ENCODE measurements at places on chromosomes 3 and 15. TPM values are rescaled to one million over a fixed set of nuclear protein-coding genes. Genes with fewer than 3 reads are reported as not detected.

The NANOGP8 gene
- not detected for total RNA-seq

The TIGIT gene
- not detected for total RNA-seq

The BFSP2 gene
- not detected for total RNA-seq

The TCTA gene
- 26.6 TPM for total RNA-seq

The ERICH6 gene
- not detected for total RNA-seq

The ATP8B4 gene
- total RNA-seq, result 1.8 TPM

The ARNT2 gene
- total RNA-seq, result 6.9 TPM

The NUSAP1 gene
- total RNA-seq, result 5.3 TPM

The ARRDC4 gene
- total RNA-seq, result 9.8 TPM

The ARPIN gene
- 7.1 TPM for total RNA-seq

The LINGO1 gene
- total RNA-seq, result 0.15 TPM

The NTRK3 gene
- total RNA-seq, result 2.0 TPM

The NOX5 gene
- total RNA-seq, result 0.10 TPM

The FILIP1L gene
- total RNA-seq, result 16.0 TPM

The GPR156 gene
- 0.39 TPM for total RNA-seq

The SNTN gene
- total RNA-seq, result not detected

The COL7A1 gene
- total RNA-seq, result 13.6 TPM

The GRAMD2A gene
- total RNA-seq, result 0.05 TPM

The SERPINI2 gene
- not detected for total RNA-seq

The CDHR4 gene
- not detected for total RNA-seq

The TMEM43 gene
- total RNA-seq, result 94.0 TPM

The TTLL13 gene
- not detected for total RNA-seq

The CEP19 gene
- 3.2 TPM for total RNA-seq

The C3orf85 gene
- total RNA-seq, result not detected

The PIF1 gene
- total RNA-seq, result 6.2 TPM

The BSN gene
- total RNA-seq, result 0.10 TPM

The HYAL2 gene
- total RNA-seq, result 65.4 TPM

The CLDN1 gene
- not detected for total RNA-seq

The CDAN1 gene
- 9.3 TPM for total RNA-seq

The LSMEM2 gene
- not detected for total RNA-seq

The RARB gene
- 2.2 TPM for total RNA-seq

The CAPN7 gene
- total RNA-seq, result 24.7 TPM

The SLC28A2 gene
- total RNA-seq, result not detected

The LSAMP gene
- 7.9 TPM for total RNA-seq

The TMCO5A gene
- not detected for total RNA-seq

The CAMK2N2 gene
- not detected for total RNA-seq

The CLDN11 gene
- 96.8 TPM for total RNA-seq

The SNX22 gene
- 0.06 TPM for total RNA-seq

The SEC11A gene
- total RNA-seq, result 145 TPM

The ST8SIA2 gene
- total RNA-seq, result not detected

The PAQR9 gene
- total RNA-seq, result not detected

The COL6A6 gene
- total RNA-seq, result 0.50 TPM

The PSMD6 gene
- total RNA-seq, result 46.8 TPM

The KIF9 gene
- total RNA-seq, result 2.1 TPM

The PSTPIP1 gene
- total RNA-seq, result not detected

The IQCH gene
- total RNA-seq, result 1.8 TPM

The NMB gene
- total RNA-seq, result 10.1 TPM

The CHRM5 gene
- 0.06 TPM for total RNA-seq

The LRRC2 gene
- 0.37 TPM for total RNA-seq

The CHL1 gene
- total RNA-seq, result 0.15 TPM

The GP5 gene
- total RNA-seq, result 0.10 TPM

The CCR5 gene
- total RNA-seq, result not detected

The ATP1B3 gene
- total RNA-seq, result 57.0 TPM

The VIPR1 gene
- 0.31 TPM for total RNA-seq

The SH3BP5 gene
- total RNA-seq, result 32.9 TPM

Data from cardiac ventricle fibroblast (primary cell).